ENCODE measurements at places on chromosomes 2 and 18. TPM values are rescaled to one million over a fixed set of nuclear protein-coding genes. Genes with fewer than 3 reads are reported as not detected.

The SCYGR5 gene
- total RNA-seq, result not detected

DNA sequence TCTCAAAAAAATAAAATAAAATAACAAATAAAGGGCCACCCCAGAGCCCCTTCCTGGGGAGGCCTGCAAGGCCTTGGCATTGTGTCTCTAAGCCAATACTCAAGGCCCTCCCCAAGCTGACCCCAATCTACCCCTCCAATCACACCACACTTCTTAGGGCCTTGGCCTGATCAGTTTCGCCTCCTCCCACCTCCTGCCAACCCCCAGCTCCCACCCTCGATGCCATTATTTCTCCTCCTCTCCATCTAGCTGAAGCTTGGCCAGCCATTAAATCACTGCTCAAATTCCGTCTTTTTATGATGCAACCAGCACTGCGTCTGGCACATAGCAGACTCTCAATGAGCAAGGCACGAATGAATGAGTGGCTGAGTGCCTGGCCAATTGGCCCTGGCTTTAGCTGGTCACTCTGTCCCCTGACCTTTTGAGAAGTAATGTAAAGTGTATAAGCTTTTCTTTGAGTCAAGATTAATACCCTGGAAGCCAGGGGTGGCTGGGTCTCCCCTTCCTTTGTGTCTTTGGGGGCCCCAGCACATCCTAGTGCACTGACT lies 55.9 kb downstream of the SMAD7 start:
- DNase-seq, result no peak

The CFAP210 gene
- total RNA-seq, result 0.49 TPM

The RTP5 gene
- total RNA-seq, result 0.21 TPM

The APLF gene
- 8.9 TPM for total RNA-seq

DNA sequence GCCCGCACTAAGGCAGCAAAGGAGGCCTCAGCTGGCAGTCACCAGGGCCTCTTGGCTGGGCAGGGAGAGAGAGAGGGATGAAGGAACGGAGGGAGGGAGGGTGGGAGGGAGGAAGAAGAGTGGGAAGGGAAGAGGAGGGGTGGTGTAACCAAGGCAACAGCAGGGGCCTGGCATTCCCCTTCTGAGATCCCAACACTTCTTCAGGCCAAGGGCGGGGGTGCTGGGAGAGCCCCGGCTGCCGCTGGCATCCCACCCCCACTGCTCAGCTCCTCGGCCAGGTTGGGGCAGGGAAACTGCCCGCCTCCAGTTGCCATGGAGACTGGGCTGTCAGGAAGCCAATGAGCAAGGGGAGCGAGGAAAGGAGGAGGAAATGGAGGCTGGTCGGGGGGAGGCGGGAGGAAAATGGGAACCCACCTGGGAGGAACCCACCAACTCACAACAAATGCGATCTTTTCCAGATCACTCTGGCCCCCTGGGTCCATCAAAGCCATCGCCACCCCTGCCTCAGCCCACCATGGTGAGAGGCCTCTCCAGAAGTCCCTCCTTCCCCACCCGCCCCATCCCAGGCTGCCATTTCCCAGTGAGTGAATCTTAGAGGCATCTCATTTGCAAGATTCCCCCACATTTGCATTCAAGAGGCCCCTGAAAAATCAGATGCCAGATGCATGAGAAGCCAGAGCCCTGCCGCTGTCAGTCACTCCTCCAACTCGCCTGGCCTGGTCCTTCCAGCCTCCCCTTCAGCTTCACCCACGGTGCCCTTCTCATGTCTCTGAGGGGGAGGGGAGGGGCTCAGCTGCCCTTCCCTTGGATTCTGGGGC lies 12.4 kb downstream of the SH2D6 start:
- DNase-seq, result no peak

The OTOS gene
- not detected for total RNA-seq

DNA sequence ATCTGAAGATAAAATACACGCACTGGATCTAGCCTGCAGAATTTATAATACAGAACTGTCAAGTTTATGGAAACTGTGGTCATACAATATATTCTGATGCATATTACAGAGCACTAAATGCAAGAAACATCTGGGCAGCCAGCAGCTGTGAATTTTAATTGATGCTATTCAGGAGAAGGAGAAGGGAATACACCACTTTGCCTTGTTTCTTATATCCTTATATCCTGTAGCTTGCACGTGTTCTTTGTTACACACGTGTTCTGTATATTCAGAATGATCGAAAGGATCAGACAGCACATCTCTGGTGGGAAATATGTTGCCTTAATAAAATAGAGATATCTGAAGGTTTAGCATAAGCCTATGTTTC lies 335.8 kb downstream of the AGPS start:
- DNase-seq, result no peak

The MSH6 gene
- 30.5 TPM for total RNA-seq

- no peak for DNase-seq
These were observed 308.4 kb downstream of the ZNF804A start for GRCh38 chr2:184906709-184907108.

- DNase-seq, result no peak
These were observed 226.5 kb upstream of the MMADHC start for GRCh38 chr2:149814049-149814448.

The ANKMY1 gene
- 52.8 TPM for total RNA-seq

The SCN1A gene
- total RNA-seq, result not detected

The VAMP8 gene
- total RNA-seq, result 165 TPM

GRCh38 chr2:119897736-119898395 lies 115.0 kb upstream of the EPB41L5 start:
- DNase-seq, result no peak

GRCh38 chr2:9967053-9967775 lies 15.7 kb downstream of the GRHL1 start:
- no peak for DNase-seq

DNA sequence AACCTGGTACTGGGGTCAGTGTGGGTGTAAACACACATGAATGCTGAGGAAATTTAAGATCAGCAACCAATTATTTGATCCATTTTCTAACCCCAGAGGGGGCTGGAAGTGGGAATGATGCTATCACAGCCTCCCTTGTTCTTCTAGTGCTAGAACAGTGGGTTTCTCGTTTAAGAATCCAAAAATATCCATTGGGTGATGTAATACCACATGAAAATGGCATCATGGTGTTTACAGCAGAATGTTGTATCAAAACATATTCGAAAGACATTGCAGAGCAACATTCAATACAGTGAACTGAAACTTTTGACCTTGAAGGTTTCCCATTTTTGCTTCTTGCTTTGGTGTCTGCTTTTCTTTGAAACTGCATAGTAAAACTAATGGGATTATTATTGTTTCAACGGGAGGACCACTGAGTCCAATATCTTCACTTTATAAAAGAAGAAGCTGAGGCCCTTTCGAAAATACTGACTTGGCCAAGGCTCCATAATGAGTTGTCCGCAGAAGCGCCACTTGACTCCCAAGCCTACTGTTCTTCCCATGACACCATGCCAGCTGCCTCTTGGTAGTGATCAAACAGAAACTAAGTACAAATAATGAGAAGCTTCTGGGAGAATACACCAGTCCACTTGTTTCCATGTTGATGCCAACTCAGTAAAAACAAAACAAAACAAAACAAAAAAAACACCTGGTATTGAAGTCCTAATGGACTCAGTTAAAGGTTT lies 106.1 kb downstream of the COLEC12 start:
- no peak for DNase-seq

The ITGB6 gene
- total RNA-seq, result 96.3 TPM

The ALK gene
- 0.36 TPM for total RNA-seq

DNA sequence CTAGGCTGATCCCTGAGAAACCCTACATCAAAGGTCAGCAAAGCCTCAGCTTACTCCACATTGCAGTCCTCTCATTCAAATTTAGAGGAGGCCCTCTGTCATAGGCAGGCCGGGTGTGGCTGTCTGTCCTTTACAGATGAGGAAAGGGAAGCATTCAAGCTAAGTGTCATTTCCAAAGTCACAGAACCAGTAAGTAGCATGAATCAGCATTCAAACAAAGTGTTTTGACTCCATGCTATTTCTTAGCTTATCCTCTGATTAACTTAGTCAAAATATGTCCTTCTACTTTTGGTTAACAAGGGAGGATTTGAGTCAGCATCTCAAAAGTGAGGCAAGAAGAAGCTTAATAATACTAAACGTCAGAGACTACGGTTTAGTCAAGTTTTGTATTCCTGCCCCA lies 409.0 kb upstream of the POU3F3 start:
- DNase-seq, result no peak
